ENCODE measurements at places on chromosomes 1 and 21.
A peak's percentile ranks its signal among the peaks of the same experiment; 100 is the strongest.

- DNase-seq = no peak
Measured at GRCh38 chr1:238672262-238672661, 714.1 kb upstream of the CHRM3 start.

GRCh38 chr1:169795687-169796086, 980 bp upstream of the METTL18 start:
- DNase-seq = peak; percentile 24

GRCh38 chr1:94807742-94808491, 12.2 kb upstream of the SLC44A3 start:
- DNase-seq = no peak

GRCh38 chr1:53592521-53592982, 133.4 kb downstream of the DMRTB1 start:
- DNase-seq = peak; percentile 89

DNA sequence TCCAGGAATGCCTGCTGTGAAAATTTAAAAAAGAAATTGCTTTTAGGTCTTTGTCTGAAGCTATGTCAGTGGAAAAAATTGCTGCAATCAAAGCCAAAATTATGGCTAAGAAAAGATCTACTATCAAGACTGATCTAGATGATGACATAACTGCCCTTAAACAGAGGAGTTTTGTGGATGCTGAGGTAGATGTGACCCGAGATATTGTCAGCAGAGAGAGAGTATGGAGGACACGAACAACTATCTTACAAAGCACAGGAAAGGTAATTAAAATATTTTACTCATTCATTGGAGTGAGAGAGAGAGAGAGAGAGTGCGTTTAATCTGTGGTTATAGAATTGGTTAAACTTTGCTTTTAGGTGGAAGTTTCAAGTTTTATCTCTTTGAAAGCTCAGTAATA, 20.0 kb downstream of the CDC73 start:
- DNase-seq = no peak

Measured in ELF-1 (cell line).